ENCODE measurements at places on chromosomes 4 and X. TPM values are rescaled to one million over a fixed set of nuclear protein-coding genes. Genes with fewer than 3 reads are reported as not detected.

The KIF4A gene
- total RNA-seq = 18.0 TPM

The MAGEC3 gene
- total RNA-seq = 0.31 TPM

The TCEAL4 gene
- 67.4 TPM for total RNA-seq

The MAGEC2 gene
- total RNA-seq = not detected

The FOXR2 gene
- total RNA-seq = not detected

The GAGE2A gene
- total RNA-seq = not detected

GRCh38 chrX:38627683-38628082 lies 66.3 kb downstream of the TSPAN7 start:
- DNase-seq = no peak

- no peak for DNase-seq
Observed at GRCh38 chrX:120453985-120454384, 15.1 kb downstream of the LAMP2 start.

DNA sequence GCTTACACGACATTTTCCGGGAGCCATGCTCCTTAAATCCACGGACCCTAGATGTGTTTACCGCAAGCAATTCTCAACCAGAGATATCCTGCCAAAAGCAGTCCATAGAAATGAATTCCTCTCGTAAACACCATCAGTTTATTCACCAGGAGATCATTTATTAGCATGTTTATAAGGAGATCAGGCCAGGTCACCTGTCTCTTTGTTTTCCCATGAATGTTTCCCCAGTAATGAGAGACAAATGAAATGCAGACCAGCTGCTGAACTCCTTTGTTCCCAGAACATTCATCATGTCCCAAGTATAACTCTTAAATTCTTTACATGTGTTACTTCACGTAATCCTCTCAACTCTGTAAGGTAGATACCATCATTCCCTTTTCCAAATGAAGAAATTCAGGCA lies 137.1 kb downstream of the DDX53 start:
- DNase-seq = no peak

DNA sequence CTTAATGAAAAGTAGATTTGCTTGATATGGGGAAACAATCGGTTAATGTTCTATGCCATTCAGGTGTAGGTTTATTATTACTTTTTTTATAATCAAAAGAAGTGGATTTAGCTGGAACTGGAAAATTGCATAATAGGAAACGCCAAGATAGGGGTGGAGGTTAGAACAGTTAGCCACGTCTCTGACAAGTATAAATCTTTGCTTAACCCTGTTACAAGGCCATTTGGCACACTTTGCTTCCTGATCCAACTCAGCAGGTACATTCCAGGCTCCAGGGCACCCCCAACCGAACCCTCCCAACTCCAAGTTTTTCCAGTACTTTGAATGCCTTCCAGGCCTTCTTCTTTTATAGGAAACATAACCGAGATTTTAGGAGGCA lies 50.6 kb upstream of the ACSL4 start:
- no peak for DNase-seq

GRCh38 chr4:151874328-151874727 lies 113.5 kb upstream of the GATB start:
- no peak for DNase-seq

GRCh38 chr4:15385928-15386327 lies 41.9 kb upstream of the C1QTNF7 start:
- DNase-seq = no peak

DNA sequence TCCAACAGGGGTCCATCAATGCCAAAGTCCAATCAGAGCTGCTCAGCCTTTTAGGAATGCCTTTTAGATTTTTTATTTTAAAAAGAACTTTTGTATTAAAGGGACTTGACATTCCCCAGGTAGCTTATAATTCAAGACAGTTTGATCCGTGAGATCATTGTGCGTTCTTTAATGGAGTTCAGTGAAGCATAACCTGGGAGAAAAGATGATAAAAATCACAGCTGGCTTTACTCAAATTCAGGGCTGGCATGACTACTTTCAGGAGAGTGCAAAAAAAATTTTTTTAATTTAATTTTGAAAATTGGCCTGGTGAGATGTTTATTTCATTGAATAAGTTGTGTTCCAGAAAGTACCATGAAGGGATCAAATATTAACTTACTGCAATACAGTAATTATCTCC lies 118.2 kb downstream of the VCX2 start:
- no peak for DNase-seq

DNA sequence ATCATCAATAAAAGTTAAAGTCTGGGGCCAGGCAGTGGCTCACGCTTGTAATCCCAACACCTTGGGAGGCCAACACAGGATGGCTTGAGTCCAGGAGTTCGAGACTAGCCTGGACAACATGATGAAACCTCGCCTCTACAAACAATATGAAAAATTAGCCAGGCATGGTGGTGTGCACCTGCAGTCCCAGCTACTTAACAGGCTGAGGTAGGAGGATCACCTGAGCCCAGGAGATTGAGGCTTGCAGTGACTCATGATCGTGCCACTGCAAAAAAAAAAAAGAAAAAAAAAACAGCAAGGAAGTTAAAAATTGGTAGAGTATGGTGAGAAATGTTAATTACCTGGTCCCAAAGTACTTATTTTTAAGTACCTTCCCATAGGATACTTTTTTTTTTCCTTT lies 27.5 kb downstream of the FBXW7 start:
- no peak for DNase-seq

GRCh38 chrX:36640232-36640631 lies 367.9 kb upstream of the FAM47C start:
- no peak for DNase-seq

GRCh38 chr4:40672528-40673522 lies 43.2 kb upstream of the RBM47 start:
- DNase-seq = no peak

DNA sequence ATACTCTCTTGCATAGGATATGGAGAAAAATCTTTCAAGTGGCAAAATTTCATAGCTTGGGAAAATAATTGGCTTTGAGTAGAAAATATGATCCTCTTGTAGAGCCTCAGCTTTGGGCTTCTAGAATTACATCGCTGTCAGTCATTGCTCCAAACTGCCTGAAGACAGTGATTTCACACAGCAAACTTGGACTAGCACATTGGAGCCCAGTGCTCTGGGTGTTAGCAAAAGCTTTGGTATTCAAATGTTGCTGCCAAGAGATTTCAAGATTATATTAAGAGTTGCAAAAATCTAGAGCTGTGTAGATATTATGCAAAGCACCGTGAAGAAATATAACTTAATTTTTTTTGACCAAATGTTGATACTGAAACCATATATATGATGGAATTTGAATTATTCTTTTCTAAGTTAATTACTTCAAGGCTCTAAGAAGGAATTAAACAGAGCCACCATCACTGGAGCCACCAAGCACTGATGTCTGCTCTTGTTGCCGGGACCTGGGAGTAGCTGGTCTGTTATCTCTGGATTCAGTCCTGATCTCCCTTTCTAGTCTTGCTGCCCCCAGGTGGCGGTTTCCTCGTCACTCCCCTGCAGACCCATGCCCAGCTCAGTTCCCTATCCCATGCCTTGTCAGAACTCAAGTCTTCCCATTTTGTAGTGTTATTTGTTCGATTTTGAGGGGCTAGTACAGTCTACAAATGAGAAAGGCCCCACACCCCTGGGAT lies 260.7 kb upstream of the SFRP2 start:
- no peak for DNase-seq

DNA sequence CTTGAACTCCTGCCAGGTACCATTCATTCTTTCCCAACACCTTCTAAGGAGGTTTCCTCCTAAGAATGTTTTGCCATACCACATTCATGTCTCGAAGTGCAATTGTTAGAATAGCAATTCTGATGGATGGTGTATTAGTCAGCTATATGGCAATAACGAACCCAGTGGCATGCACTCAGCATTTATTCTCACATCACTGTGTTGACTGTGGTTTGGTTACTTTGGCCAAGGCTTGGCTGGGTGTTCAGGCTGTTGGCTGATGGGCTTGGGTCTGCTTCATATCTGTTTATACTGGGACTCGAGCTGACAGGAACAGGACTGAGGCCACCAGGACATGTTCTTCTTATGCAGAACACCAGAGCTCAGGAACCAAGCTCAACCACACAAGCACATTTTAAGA lies 31.7 kb downstream of the PSAPL1 start:
- no peak for DNase-seq

DNA sequence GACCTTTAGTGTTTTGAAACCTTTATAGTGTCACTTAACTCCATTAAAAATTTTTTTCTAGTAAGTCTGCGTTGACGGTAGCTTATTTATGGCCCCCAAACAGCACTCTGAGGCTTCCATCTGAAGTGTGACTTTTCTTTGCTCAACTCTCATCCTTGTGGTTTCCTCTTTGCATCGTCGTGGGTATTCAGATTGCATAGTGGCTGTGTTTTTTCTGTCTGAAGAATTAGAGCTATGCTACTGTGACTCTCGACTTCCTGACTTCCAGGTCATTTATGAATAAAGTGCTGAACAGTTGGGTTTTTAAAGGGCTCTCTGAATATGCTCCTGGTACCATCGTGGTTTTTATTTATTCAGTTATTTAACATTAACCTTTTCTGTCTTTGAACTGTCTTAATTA lies 44.9 kb downstream of the JADE1 start:
- no peak for DNase-seq

DNA sequence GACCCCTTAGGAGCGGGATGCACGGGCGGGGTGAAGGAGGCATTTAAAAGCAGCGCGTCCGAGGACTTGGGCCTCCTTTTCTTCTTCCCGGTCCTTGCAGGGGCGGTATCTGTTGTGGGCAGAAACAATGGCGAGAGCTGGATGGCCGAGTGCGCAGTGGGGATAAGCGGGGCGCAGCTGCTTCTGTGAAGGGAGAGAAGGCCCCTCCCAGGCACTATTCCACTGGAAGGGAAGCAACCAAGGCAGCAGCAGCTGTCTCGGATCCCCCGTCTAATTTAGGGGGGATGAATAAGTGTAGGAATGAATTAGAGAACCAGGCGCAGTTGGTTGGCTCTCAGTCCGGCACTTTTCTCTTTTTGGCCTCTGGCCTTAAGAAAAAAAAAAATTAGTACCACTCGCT lies 995 bp downstream of the SMARCA5 start:
- peak; percentile 16 for DNase-seq

Data from progenitor cell of endocrine pancreas (in vitro differentiated cells).